ENCODE measurements at places on chromosomes 13 and 19. TPM values are rescaled to one million over a fixed set of nuclear protein-coding genes. Genes with fewer than 3 reads are reported as not detected.
A peak's percentile ranks its signal among the peaks of the same experiment; 100 is the strongest.

IGFL1 gene
- not detected for total RNA-seq

DNA sequence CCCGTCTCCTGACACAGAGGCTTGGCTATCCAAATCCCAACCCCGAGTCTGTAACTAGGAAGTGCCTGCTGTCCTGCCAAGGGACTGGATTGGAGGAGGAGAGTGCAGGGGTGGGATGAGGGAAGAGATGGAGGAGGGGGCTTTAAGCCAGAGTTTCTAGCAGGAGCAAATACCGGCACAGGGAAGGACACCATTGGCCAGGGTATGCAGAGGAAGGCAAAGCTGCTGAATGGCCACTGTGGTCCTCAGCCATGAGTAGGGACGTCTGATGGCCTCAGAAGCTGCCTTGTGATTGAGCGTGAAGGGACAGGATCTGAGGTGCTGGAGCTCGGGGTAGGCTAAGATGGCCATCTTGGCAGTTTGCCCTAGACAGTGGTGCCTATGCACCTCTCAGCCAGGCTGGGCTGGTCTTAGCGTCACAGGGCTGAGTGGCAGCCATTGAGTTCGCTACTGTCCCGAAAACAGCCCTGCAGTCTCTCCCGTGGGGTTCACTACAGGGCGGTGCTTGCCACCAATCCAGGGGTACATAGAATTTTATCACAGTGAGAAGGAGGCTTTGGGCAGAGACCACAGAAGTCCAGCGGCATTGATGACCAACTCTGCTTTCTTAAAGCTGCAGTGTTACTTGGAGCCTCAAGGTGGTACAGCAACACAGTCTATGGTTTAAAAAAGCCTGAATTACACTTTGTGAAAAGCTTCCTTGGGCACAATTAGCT lies 61.8 kb downstream of the AKAP11 start:
- no peaks in the 10 kb centered on the region for H3K36me3 ChIP-seq
- H3K27ac ChIP-seq = no peak overlapping the region
- no peak for DNase-seq
- H3K27me3 ChIP-seq = peaks cover 3% of the 10 kb centered on the region
- no peaks in the 10 kb centered on the region for H3K4me1 ChIP-seq

RFX1 gene
- 15.2 TPM for total RNA-seq

DNA sequence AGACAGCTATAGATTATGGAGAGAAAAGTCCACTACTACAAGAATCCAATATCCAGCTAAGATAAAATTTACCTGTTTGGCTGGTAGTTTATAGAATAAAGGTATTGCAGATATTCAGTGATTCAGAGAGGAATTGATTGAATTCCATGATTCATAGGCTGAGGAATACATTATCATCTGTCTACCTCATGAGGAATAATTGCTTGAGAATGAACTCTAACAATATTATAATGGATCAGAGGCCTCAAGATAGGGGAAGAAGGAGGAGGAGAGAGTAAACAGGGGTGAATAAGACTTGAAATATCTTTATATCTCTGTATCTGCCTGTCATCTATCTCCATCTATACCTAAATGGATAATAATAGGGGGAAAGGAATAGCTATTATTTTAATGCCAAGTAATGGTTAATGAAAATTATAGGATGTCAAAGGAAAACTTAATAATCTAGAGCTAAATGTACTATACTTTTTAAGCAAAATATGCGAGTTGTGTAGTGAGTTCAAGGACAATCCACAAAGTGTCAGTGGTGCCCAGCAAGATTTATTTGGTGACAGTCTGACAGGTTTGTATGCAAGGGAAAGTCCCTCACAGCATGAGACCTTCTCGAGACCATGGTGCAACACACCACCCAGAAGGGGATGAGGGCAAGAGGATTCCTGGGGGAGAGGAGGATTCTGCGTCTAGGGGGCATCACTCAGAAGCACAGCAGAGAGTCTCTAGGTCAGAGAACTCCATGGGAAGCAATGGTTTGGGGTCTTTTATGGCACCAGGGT lies 224.5 kb downstream of the GPC5 start:
- H3K27me3 ChIP-seq = no peaks in the 10 kb centered on the region
- no peaks in the 10 kb centered on the region for H3K36me3 ChIP-seq
- no peak overlapping the region for H3K27ac ChIP-seq
- no peaks in the 10 kb centered on the region for H3K4me1 ChIP-seq

DNA sequence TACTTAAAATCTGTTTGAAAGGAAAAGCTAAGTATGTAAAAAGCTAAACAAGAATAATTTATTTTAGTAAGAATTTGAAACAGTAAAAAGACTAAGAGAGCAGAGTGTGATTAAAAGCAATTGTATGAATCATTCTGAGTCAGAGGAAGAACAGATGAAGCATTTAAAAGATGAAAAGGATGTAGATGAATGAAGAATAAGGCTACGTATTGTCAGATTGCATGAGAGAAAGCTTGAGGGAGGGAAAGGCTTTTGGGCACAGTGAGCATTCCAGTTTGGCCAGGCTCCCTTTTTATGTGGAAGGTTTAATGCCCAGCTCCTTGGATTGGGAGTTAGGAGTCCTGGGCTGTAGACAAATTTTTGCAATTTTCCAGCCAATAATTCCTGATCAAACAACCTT lies 117.7 kb downstream of the FREM2 start:
- no peaks in the 10 kb centered on the region for H3K27me3 ChIP-seq
- no peaks in the 10 kb centered on the region for H3K4me1 ChIP-seq
- H3K4me3 ChIP-seq = no peak overlapping the region
- no peak overlapping the region for H3K27ac ChIP-seq
- no peaks in the 10 kb centered on the region for H3K36me3 ChIP-seq

BEST2 gene
- not detected for total RNA-seq

DNA sequence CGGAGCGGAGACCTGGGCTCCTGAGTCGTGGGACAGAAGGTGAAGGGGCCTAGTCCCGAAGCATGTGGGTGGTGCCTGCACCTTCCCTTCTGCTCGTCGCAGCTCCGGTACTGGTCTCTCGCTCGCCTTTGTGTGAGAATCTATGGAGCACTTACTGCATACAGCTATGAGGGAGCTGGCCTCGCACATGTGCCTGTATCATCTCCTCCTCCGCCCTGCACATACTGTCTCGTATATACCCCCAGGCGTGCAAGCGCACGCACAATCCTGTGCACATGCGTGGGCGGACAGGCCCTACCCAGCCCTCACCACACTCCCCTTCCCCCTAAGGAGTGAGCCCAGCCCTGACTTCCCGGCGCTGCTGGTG lies 8.7 kb downstream of the PIK3R2 start:
- peaks cover 35% of the 10 kb centered on the region for H3K4me1 ChIP-seq
- H3K27me3 ChIP-seq = no peaks in the 10 kb centered on the region
- H3K27ac ChIP-seq = peak overlapping the region; percentile 91
- peaks cover 50% of the 10 kb centered on the region for H3K36me3 ChIP-seq
- DNase-seq = no peak
